Heart left ventricle (tissue), 16 donors: ENCODE measurements at places on chromosomes 6 and 20. TPM values are rescaled to one million over a fixed set of nuclear protein-coding genes. Genes with fewer than 3 reads are reported as not detected.

Gene LPA
- polyA plus RNA-seq: not detected

Gene TSBP1
- not detected for polyA plus RNA-seq

Gene FLOT1
- 291 TPM for polyA plus RNA-seq

Gene PDYN
- polyA plus RNA-seq: not detected

Gene OPN5
- 0.11 TPM for polyA plus RNA-seq

Gene FAM83B
- polyA plus RNA-seq: 0.08 TPM

Gene MATN4
- not detected for polyA plus RNA-seq

Gene ACTL10
- 0.57 TPM for polyA plus RNA-seq

Gene ITPR3
- polyA plus RNA-seq: 8.9 TPM

Gene AURKA
- 2.2 TPM for polyA plus RNA-seq

Gene KHDC1L
- not detected for polyA plus RNA-seq

Gene MUCL3
- polyA plus RNA-seq: 0.03 TPM

Gene RBM24
- polyA plus RNA-seq: 127 TPM

Gene CASS4
- 0.47 TPM for polyA plus RNA-seq

Gene SAMD10
- polyA plus RNA-seq: 4.8 TPM

Gene ZSWIM3
- 1.6 TPM for polyA plus RNA-seq

Gene SIRPD
- polyA plus RNA-seq: not detected

Gene SYNGAP1
- 5.0 TPM for polyA plus RNA-seq

Gene FNDC11
- 0.08 TPM for polyA plus RNA-seq

Gene BTN1A1
- not detected for polyA plus RNA-seq

Gene TTI1
- polyA plus RNA-seq: 7.3 TPM

Gene SUMO4
- polyA plus RNA-seq: not detected

Gene KIF16B
- 18.0 TPM for polyA plus RNA-seq

Gene OR2H2
- not detected for polyA plus RNA-seq

Gene PPP1R14C
- 64.6 TPM for polyA plus RNA-seq

Gene NOX3
- polyA plus RNA-seq: not detected

Gene LTB
- 0.50 TPM for polyA plus RNA-seq

Gene TOX2
- polyA plus RNA-seq: 0.80 TPM

Gene CD40
- 4.7 TPM for polyA plus RNA-seq

Gene BPIFA1
- not detected for polyA plus RNA-seq

Gene IRF4
- 0.08 TPM for polyA plus RNA-seq

Gene MRPL18
- 145 TPM for polyA plus RNA-seq

Gene NMBR
- polyA plus RNA-seq: not detected
